ENCODE measurements at places on chromosomes 2 and 18.

DNA sequence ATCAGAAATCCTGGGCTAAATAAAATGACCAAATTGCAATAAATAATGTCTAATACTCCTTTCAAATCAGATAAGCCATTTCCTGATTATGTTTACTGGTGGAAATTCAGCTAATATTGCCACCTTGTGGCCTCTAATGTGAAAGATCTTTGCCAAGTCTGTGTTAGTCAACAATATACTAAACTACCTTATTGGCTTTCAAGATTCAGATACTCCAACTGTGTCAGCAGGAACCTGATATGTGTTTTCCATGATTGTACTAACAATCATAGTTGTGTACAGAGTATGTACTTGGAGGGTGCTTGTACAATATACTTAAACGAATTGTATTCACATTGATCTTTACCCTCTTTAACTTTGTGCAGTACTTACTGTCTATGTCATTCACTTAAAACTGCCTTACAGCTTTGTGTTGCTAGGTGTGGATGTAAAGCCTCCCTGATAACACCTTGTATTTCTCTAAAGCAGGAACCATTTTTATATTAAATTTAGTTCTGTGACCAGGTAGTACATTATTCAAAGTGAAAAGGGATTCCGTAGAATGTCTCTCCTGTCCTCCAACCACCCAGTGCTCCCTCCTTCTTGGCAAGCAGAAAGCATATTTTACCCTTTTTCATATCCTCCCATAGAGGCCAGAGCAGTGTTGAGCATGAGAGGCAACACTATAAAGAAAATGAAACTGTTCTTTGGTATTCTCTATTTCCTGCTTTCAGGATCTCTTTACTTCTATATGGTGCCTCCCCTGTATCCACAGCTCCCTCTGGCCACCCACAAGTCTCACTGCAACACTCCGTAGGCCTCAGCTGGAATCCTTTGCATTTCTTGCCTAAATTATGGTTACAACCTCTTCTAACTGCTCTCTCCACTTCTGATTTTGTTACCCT, 75.2 kb upstream of the C2orf15 start:
- H3K4me1 ChIP-seq, result no peaks in the 10 kb centered on the region
- H3K27ac ChIP-seq, result no peak overlapping the region
- H3K36me3 ChIP-seq, result no peaks in the 10 kb centered on the region

GRCh38 chr2:40369267-40370006, 82.5 kb downstream of the SLC8A1 start:
- H3K4me1 ChIP-seq, result peaks cover 13% of the 10 kb centered on the region
- H3K4me3 ChIP-seq, result no peak overlapping the region
- no peaks in the 10 kb centered on the region for H3K36me3 ChIP-seq
- H3K27ac ChIP-seq, result no peak overlapping the region
- DNase-seq, result no peak

- DNase-seq, result no peak
- H3K4me3 ChIP-seq, result no peak overlapping the region
- no peak overlapping the region for H3K27ac ChIP-seq
- H3K4me1 ChIP-seq, result peaks cover 5% of the 10 kb centered on the region
Measured at GRCh38 chr2:189782221-189782671, 1.9 kb downstream of the ORMDL1 start.

DNA sequence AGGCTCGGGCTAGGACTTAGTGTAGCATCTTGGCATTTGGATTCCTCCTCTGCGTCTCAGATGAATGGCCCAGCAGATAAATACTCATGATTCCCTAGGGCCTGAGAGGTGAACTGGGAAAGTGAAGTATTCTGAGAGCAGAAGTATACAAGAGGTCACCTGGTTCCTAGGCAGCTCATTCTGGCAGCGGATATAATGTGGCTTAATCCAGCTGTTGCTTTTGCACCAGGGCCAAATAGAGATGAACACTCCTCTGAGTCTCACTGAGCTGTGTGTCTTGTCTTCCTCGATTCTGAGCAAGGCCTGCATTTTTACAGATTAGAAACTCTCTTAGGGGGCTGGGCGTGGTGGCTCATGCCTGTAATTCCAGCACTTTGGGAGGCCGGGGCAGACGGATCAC, 196.1 kb downstream of the SLC4A3 start:
- no peaks in the 10 kb centered on the region for H3K36me3 ChIP-seq
- H3K27ac ChIP-seq, result no peak overlapping the region
- no peak overlapping the region for H3K4me3 ChIP-seq
- H3K4me1 ChIP-seq, result peaks cover 4% of the 10 kb centered on the region
- no peak for DNase-seq

GRCh38 chr2:215884451-215885087, 128.8 kb downstream of the MREG start:
- no peak overlapping the region for H3K4me3 ChIP-seq
- DNase-seq, result no peak
- no peak overlapping the region for H3K27ac ChIP-seq
- H3K4me1 ChIP-seq, result peaks cover 18% of the 10 kb centered on the region
- no peaks in the 10 kb centered on the region for H3K36me3 ChIP-seq
- H3K27me3 ChIP-seq, result no peaks in the 10 kb centered on the region

DNA sequence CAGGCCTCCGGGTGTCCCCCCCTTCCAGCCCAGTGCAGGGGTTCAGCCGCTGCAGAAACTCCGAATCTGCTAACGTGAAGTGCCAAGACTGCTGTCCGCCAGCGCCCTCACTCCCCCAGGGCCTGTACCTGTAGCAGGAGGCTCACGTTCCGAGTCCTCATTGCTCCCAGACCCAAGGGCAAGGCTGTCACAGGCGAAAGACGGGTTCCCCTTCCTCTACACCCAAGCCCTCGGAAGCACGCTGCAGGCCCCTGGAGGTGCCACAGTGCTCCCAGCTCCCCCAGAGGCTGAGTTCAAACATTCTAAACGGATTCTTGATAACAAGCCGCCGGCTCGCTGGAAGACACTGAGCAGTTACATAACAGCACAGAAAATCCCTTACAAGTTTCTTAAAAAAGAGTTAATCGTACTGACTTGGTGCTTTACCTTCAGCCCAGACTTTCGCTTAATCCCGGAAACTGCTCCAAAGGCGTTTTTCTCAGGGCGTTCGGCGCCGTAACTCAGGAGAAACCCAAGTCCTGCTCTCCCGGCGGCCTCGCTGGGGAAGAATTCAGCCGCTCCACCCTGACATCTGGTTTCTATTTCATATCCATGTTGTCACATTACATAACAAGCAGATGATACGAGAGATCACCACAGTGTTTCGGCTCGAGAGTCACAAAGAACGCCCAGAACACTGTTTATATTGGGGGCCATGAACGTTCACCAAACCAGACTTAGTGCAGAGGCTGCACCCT, 92.0 kb downstream of the HDAC4 start:
- H3K27me3 ChIP-seq, result no peaks in the 10 kb centered on the region
- H3K4me3 ChIP-seq, result no peak overlapping the region
- DNase-seq, result no peak
- H3K4me1 ChIP-seq, result peaks cover 18% of the 10 kb centered on the region
- H3K27ac ChIP-seq, result no peak overlapping the region

DNA sequence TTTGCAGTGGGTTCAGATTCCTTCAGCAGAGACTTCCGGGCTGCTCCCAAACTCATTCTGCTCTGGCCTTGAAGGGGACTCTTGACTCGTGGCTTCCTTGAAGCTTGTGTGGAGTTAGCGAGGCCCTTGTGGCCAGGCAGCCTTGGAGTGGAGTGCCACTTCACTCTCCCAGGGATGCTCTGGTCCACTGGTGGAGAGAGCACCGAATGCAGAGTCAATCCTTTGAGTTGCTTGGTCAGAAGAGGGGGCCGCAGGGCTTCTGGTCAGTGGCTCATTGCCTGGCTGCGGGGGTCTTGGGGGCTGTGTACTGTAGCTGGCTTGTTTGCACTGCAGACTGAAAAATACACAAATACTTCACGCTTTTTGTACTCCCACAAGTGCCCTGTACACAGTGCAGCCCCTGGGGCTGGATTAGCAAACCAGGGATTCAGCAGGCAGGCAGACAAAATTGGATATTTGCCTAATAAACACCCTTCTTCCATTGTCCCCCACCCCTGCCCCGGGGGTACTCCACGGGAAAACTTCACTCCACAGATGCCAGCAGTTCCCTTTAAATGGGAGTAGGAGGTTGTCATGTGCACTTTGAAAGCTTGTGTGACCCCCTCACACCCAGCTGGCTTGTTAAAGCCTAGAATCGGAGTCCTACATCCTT, 3.2 kb downstream of the GLI2 start:
- H3K36me3 ChIP-seq, result peaks cover 4% of the 10 kb centered on the region
- H3K4me1 ChIP-seq, result peaks cover 41% of the 10 kb centered on the region
- no peaks in the 10 kb centered on the region for H3K27me3 ChIP-seq

DNA sequence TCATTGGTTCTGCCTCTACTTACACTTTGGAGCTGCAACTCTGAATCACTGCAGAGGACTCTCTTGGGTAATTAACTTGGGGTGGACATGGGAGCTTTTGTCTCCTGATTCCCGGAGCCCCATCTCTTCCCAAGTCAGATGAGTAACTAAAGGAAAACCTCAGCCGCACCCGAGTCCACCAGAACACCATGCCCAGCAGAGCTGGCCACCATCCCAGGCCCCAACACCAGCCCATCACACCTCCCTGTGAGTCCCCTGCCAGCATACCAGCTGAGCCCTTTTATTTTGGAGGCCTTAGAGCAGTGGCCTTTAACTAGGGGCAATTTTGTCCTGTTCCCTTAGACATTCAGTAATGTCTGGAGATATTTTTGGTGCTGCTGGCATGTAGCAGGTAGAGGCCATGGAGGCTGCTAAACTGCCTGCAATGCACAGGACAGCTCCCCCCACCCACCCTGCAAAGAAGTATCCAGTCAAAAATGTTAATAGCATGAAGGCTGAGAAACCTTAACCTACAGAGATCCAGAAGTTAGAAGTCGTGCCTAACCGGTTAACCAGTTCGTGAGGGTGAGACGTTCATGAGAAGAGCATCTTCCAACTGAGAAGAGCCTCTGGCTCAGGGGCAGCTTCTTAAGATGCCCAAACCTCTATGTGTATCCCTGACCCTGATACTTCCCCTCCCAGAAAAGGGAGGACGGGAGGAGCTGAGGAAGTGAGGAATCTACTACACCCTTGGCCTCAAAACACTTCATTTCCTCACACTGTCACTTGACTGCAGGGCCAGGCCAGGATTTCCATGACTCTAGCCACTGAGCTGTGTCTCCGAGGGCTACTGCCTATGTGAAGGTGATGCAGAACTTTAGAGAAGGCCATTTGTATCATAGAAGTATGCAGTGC, 139.9 kb upstream of the EPAS1 start:
- no peaks in the 10 kb centered on the region for H3K36me3 ChIP-seq
- no peak overlapping the region for H3K4me3 ChIP-seq
- peaks cover 1% of the 10 kb centered on the region for H3K4me1 ChIP-seq
- no peak for DNase-seq
- no peaks in the 10 kb centered on the region for H3K27me3 ChIP-seq

DNA sequence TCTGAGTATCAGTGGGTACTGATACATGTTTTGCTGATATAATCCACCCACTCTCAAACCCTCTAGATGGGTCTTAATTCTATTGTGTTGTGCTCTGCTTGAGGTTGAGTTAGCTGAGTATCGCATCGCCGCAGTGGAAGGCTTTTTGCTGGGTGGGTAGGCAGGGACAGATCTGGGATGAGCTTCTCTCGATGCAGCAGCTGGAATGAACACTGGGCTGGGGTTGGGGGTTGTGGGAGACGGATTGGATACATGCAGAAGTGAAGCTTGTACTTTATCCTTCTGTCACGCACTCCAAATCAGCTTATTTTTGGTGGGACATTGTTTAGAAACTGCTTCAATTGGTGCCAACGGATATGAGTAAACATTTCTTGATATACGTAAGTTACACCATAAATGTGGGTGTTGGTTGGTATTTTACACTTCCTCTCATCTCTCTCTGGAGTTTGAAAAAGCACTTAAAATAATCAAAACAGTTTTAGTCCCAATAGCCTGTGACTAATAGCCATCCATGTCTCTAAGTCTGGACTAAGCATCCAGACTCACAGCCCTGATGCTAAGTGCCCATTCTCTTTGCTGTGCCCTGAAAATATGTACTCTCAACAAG, 107.1 kb downstream of the POLE4 start:
- H3K27me3 ChIP-seq, result no peaks in the 10 kb centered on the region
- no peak overlapping the region for H3K27ac ChIP-seq
- H3K36me3 ChIP-seq, result no peaks in the 10 kb centered on the region

GRCh38 chr18:23837591-23837990, 148.3 kb downstream of the LAMA3 start:
- H3K36me3 ChIP-seq, result no peaks in the 10 kb centered on the region
- H3K4me3 ChIP-seq, result no peak overlapping the region
- DNase-seq, result no peak

- H3K36me3 ChIP-seq, result no peaks in the 10 kb centered on the region
- no peak for DNase-seq
- H3K4me3 ChIP-seq, result no peak overlapping the region
- no peaks in the 10 kb centered on the region for H3K4me1 ChIP-seq
- H3K27ac ChIP-seq, result no peak overlapping the region
- H3K27me3 ChIP-seq, result no peaks in the 10 kb centered on the region
Measured at GRCh38 chr2:158602027-158602426, 145.3 kb downstream of the PKP4 start.

DNA sequence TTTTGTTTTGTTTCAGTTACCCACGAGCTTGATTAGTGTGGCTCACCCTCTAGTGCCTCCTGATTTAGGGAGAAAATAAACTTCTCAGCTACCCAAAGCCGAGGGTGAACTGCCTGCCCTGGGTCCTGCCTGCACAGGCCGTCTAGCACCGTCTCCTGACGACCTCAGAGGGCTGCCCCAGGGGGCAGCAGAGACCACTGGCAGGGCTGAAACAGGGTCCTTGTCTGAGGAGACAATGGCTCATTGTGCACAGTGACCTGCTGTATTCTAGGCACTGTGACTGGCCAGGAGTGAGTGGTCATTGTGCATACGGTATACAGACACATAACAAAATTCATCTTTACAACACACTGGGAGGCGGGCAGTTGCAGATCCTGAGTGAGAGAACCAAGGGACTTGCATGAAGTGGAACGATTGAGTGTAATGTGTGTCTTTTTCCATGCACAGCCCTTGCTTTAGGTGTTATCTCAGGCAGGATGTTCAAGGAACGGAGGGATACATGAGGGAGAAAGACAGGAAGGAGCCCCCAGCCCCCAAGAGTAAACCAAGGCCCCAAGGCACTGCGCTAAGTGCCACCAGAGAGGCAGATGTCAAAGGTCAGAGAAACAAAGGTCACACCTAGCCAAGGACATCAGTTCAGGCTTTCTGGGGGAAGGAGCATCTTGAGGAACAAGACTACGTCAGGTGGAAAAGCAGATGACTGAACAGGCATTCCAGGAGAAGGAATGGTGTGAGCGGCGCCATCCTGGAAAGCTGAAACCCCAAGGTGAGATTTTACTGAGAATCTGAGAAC, 421.3 kb downstream of the LPIN1 start:
- DNase-seq, result peak; percentile 38
- H3K36me3 ChIP-seq, result no peaks in the 10 kb centered on the region
- H3K4me1 ChIP-seq, result peaks cover 14% of the 10 kb centered on the region

- H3K4me1 ChIP-seq, result peaks cover 30% of the 10 kb centered on the region
- no peak overlapping the region for H3K27ac ChIP-seq
- no peak overlapping the region for H3K4me3 ChIP-seq
- no peaks in the 10 kb centered on the region for H3K27me3 ChIP-seq
- H3K36me3 ChIP-seq, result no peaks in the 10 kb centered on the region
Measured at GRCh38 chr18:77054288-77054605, 78.3 kb downstream of the MBP start.

GRCh38 chr2:191875859-191876258, 29.0 kb upstream of the CAVIN2 start:
- no peak overlapping the region for H3K27ac ChIP-seq
- H3K4me3 ChIP-seq, result no peak overlapping the region
- no peaks in the 10 kb centered on the region for H3K27me3 ChIP-seq
- no peaks in the 10 kb centered on the region for H3K36me3 ChIP-seq
- H3K4me1 ChIP-seq, result no peaks in the 10 kb centered on the region
